ENCODE measurements at places on chromosomes 11 and 22.
A peak's percentile ranks its signal among the peaks of the same experiment; 100 is the strongest.

DNA sequence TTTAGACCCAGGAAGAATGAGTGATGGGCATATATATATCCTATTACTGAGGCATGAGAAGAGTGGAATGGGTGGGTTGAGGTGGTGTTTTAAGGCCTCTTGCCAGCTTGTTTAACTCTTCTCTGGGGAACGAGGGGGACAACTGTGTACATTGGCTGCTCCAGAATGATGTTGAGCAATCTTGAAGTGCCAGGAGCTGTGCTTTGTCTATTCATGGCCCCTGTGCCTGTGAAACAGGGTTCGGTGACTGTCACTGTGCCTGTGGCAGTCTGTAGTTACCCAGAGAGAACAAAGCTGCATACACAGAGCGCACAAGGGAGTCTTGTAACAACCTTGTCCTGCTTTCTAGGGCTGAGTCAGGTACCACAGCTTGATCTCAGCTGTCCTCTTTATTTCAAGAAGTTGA is 11.7 kb downstream of the LIMK2 start:
- no peak for DNase-seq

DNA sequence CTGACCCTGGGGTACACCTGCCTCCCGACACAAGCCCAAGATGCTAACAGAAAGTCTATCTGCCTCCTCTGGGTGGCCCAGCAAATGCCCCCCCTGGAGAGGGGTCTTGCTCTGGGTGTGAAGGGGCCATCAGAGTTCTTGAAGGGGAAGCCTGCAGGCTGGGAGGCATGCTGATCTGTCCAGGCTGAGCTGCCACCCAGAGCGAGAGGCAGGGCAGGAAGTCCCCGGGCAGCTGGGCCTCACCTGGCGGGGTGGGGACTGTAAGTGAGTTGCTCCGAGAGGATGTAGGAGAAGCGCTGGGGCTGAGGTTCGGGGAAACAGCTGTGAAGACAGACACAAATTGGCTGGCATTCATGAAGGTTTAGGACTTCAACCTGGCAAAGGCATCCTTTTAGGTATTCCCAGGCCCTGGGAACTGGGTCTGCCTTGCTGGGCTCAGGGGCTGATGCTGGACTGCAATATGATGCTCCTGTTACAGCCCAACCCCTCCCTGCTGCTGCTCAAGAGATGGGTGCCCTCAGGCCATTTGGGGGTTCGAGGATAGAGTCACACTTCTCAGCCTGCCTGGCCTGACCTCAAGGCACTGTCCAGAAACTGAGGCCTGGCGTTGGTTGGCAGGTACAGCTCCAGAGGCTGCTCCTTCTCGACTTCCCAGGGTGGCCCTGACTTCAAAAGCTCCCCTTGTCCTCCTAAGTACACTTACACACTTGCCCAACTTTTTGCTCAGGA is 60.2 kb upstream of the LYVE1 start:
- DNase-seq: no peak

DNA sequence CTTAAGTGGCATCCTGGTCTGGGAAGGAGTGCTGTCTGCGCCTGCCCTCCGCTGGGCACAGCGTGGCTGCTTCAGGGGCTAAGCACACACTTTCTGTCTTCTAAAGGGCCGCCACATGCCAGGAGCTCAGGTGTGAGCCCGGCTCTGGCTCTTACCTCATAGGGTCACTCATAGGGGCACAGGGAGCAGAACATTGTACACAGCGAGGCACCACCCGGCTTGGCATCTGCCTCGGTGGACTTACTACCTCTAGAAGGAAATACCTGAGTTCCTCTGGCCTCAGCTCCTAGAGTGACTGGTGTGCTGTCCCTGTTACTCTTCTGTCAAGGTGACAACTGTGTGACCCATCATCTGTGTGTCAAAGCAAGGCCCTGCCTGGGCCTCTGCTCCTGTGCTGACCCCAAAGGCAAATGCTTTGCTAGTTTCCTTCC is 13.4 kb downstream of the NEAT1 start:
- no peak for DNase-seq

DNA sequence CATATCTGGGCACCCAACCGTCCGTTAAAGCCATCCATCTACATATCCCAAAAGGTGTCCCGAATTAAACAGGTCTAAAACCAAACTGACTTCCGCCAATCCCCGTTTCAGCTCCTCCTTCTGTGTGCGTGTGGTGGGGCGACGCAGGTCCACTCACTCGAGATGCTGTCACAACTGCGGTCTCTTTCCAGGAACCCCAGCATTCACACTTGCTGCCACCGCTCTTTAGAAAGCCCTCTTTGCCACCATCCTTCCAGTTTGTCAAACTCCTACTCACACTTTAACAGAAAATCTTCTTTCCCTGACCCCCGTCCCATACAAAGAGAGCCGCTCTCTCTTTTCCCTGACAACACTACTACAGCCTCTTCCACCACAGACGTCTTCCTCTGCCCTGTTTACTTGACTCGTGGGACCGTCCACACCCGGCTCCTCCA is 467 bp downstream of the ESS2 start:
- peak; percentile 16 for DNase-seq

DNA sequence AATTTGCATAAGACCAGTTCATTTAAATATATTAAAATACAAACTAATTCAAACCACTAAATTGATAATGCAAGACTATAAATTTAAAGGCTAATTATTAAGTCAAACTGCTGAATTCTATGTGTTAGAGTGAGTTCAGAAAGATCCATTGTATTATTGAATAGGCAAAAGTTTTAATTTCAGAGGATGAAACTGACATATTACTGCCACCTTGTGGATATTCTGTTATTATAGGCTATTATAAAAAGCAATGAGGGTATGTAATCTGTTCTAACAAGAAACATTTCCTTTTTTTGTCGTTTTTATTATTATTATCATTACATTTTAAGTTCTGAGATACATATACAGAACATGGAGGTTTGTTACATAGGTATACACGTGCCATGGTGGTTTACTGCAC is 20.9 kb upstream of the NAALAD2 start:
- DNase-seq: no peak

GRCh38 chr11:120832481-120833238 is 191.2 kb upstream of the TBCEL start:
- DNase-seq: no peak

GRCh38 chr11:75432911-75433321 is at the start of gene KLHL35:
Gene KLHL35, minus strand, starts transcription at chr11:75433203. Its CDS starts 2,574 bp downstream, at chr11:75430629.
- DNase-seq: no peak

GRCh38 chr22:41910050-41911000 is 4.5 kb downstream of the SHISA8 start:
- no peak for DNase-seq

- no peak for DNase-seq
Observed at GRCh38 chr11:94469416-94469815, 24.2 kb downstream of the MRE11 start.

GRCh38 chr11:27697679-27698275 is 2.5 kb downstream of the BDNF start:
- no peak for DNase-seq

DNA sequence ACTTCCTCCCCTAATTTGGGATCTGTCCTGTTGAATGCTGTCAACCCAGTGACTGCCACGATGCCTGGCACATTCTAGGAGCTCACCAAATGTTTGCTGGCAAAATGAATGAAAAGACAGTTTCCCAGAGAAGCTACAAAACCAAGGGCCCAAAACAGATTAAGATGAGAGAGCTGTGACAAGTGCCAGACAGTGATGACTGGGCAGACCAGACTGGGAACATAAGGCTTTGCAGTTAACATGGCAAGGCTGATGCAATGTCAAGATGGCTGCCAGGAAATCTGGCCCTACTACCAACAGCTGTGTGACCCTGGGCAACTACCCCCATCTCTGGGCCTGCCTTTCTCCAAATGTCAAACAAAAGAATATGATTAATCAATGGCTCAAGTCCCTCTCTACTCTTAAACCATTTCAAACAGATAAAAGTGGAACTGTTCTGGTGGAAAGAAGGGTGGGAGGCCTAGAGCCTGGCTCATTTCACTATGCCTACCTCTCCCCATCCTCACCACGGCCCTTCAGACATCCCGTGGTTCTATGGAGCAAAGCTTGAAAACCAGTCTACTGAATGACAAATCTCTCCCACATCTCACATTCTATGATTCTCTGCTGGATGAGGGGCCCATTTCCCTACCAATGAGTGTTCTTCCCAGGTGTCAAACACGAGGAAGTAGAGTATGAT is 12.8 kb downstream of the AP1B1 start:
- DNase-seq: no peak

GRCh38 chr22:33018232-33018864 is 39.8 kb downstream of the SYN3 start:
- peak; percentile 19 for DNase-seq

DNA sequence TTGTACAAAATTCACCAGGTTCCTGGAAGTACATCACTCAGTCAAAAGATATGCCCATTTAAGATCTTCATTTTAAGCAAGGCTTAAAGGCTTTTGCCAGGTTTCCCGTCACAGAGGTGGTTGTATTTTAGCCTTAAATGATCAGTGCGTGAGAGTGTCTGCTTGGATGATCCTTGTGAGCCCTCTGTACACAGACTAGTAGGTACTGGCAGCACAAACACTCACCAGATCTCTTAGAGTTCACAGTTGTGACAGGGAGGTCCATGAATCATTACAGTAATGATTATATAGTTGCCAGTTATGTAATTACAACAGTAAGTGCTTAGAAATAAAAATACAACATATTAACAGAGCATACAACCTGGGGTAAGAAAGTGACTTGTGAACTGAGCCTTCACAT is 84.2 kb upstream of the SLC25A18 start:
- no peak for DNase-seq

GRCh38 chr11:134763030-134763388 is 351.0 kb upstream of the B3GAT1 start:
- DNase-seq: no peak

DNA sequence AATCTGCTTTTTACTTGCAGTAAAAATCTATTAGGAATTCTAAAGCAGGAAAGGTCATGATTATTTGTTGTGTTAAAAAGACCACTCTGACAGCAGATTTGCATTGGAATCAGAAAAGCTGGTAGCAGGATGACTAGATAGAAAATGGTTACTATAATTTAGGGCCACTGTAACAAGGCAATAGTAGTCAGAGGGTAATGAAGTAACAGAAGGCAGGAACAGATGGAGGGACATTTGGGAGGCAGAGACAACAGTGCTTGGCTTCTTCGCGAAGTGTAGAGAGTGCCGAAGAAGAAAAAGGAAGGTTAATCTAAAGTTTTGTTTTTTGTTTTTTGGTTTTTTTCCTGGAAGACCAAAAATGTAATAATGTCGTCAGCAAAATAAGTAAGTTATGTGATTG is 129.8 kb upstream of the SLC5A12 start:
- no peak for DNase-seq

DNA sequence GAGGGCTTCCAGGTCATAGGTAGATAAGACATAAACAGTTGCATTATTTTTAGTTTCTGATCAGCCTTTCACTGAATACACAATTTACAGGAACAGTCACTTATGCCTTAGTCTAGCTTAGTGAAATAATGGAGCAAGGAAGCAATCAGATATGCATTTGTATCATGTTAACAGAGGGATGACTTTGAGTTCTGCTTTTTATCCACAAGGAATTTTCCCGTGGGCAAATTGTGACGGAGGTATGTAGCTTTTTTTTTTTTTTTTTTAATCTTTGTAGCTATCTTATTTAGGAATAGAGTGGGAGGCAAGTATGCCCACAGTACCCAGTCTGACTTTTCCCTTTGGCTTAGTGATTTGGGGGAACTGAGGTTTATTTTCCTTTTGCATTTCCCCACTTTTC is 3.4 kb upstream of the NLRP10 start:
- no peak for DNase-seq
